Activated T-helper 1 cell treated with anti-CD3 and anti-CD28 coated beads, Interleukin-12 subunit alpha, Interleukin-12 subunit beta, Interleukin-2, Interleukin-4 antibody, amounts not matched to agents 30 ng/mL and 10 ng/mL and 1 ng/mL, durations not matched to agents 14 hours and 24 hours and 36 hours (primary cell): ENCODE measurements at places on chromosomes 3 and 15. TPM values are rescaled to one million over a fixed set of nuclear protein-coding genes. Genes with fewer than 3 reads are reported as not detected.

GRCh38 chr3:144241404-144241803 is 269.8 kb downstream of the DIPK2A start:
- no peaks in the 10 kb centered on the region for H3K27me3 ChIP-seq
- no peaks in the 10 kb centered on the region for H3K36me3 ChIP-seq
- DNase-seq = no peak
- H3K4me3 ChIP-seq = no peak overlapping the region
- no peak overlapping the region for H3K27ac ChIP-seq
- no peaks in the 10 kb centered on the region for H3K4me1 ChIP-seq

XIRP1 gene
- total RNA-seq = 2.4 and 3.0 TPM in 2 replicates

GRCh38 chr3:60046210-60046609 is 996.4 kb upstream of the CFAP20DC start:
- DNase-seq = no peak
- H3K4me1 ChIP-seq = peaks cover 76% of the 10 kb centered on the region
- no peak overlapping the region for H3K4me3 ChIP-seq

GRCh38 chr15:57727031-57727430 is 20.5 kb downstream of the POLR2M start:
- H3K4me3 ChIP-seq = no peak overlapping the region
- peaks cover 5% of the 10 kb centered on the region for H3K36me3 ChIP-seq
- no peaks in the 10 kb centered on the region for H3K27me3 ChIP-seq
- H3K27ac ChIP-seq = no peak overlapping the region
- no peak for DNase-seq
- no peaks in the 10 kb centered on the region for H3K4me1 ChIP-seq

- H3K27me3 ChIP-seq = peaks cover 2% of the 10 kb centered on the region
- DNase-seq = no peak
- H3K27ac ChIP-seq = no peak overlapping the region
- H3K36me3 ChIP-seq = no peaks in the 10 kb centered on the region
- H3K4me3 ChIP-seq = no peak overlapping the region
These were observed 265.5 kb downstream of the RORA start for GRCh38 chr15:60963557-60963956.

GRCh38 chr3:127982155-127982554 is 67.1 kb downstream of the KBTBD12 start:
- DNase-seq = no peak
- no peaks in the 10 kb centered on the region for H3K4me1 ChIP-seq
- H3K27me3 ChIP-seq = peaks cover 17% of the 10 kb centered on the region
- H3K4me3 ChIP-seq = no peak overlapping the region

LYZL4 gene
- total RNA-seq = not detected in 2 replicates

DNA sequence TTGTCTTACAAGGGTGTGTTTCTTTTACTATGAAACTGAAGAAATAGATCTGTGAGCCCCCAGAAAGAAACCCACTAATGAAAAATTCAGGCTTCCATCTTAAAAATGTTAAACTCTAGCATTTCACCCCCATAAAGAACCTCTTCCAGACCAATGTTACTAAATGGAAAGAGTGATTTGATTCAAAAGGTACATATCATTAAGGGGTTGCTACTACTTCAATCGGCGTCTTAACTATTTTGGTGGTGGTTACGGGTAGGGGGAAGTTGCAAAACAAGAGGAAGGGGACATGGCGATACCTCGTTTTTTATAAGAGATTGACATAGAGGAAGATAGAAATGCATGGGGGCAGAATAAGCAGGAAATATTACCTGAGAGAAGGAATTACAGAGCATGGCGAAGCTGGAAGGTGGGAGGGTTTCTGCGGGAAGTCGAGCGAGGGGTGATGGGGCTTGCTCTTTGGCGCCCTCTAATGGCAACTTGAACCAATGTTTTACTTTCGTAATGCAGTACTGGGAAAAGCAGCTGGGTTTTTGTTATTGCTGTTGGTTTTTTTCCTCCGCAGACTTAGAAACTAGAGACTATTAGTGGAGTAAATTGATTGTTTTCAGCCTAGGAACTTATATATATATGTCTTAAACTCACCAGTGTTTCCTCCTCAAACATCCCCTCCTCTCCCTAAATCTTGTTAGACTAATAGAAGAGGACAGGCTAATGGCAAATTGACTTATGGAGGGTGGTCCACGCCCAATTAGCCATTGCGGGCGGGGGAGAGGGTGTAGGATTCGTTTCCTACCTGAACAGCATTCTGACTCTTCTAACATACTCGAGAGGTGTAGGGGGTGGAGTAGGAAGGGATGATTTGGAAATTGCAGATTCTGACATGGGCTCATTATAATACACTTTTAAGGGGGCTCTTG is 11.3 kb upstream of the SOX2 start:
- peak overlapping the region; percentile 25 for H3K4me3 ChIP-seq
- H3K27ac ChIP-seq = peak overlapping the region; percentile 9
- peaks cover 21% of the 10 kb centered on the region for H3K4me1 ChIP-seq

DNA sequence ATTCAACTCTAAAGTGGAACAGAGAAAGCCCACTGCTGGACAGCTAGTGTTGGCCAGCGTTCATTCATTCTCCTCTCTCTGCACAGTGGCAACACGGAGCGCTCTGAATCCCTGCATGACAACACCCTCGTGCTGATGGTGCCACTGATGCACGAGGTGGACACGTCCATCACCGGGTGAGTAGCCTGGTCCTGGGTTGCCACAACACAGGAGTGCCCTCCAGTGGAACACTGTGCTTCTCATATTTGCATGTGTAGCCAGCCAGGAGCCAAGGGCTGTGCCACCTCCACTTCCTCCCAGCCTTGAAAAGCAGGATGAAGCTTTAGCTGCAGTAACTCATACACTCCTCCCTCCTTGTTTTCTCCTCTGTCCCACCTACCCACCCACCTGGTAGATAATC is 120.0 kb upstream of the CTDSPL start:
- peaks cover 15% of the 10 kb centered on the region for H3K27me3 ChIP-seq
- H3K27ac ChIP-seq = no peak overlapping the region
- H3K4me3 ChIP-seq = no peak overlapping the region
- no peaks in the 10 kb centered on the region for H3K36me3 ChIP-seq
- no peaks in the 10 kb centered on the region for H3K4me1 ChIP-seq

DNA sequence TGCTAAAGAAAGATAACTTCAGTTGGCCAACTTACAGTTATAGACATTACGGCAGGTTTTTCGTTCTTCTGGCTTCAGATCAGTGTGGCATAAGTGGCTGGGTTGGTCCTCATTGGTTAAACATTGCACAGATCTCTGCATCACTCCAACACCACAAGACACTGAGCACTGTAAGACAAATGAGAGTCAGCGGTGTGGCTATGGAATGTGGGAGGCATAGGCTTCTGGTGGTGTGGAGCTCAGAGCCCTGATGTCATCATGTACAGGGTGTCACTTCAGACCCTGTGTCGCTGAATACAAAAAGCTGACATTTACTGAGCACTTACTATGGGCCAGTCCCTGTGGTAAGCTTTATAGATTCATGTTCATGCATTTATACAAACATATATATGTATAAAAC is 146.0 kb downstream of the ADAMTS9 start:
- H3K4me1 ChIP-seq = no peaks in the 10 kb centered on the region
- no peak overlapping the region for H3K4me3 ChIP-seq
- no peaks in the 10 kb centered on the region for H3K36me3 ChIP-seq
- no peak overlapping the region for H3K27ac ChIP-seq

- H3K36me3 ChIP-seq = peaks cover 23% of the 10 kb centered on the region
- no peak overlapping the region for H3K27ac ChIP-seq
- H3K27me3 ChIP-seq = no peaks in the 10 kb centered on the region
- DNase-seq = no peak
These were observed 2.1 kb downstream of the CCDC51 start for GRCh38 chr3:48437812-48438211.

DNA sequence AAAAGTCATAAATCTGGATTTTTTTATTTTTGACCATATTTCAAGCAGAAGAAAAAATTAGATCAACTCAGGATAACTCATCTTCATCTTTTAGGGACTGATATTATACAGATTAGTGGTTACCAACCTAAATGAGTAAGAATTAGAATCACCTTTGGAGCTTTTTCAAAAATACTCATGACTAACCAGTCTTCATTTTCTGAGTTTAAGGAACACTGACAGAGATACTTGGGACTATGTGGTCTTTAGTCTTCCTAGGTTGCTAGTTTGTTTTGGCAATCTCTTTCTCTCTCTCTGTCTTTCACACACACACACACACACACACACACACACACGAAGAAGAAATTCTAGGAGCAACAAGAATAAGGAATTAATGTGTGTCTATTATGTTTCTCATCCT is 50.1 kb downstream of the TMOD3 start:
- peaks cover 11% of the 10 kb centered on the region for H3K4me1 ChIP-seq
- peaks cover 25% of the 10 kb centered on the region for H3K36me3 ChIP-seq
- H3K27me3 ChIP-seq = no peaks in the 10 kb centered on the region

TLR9 gene
- 0.47 TPM in 1 of 2 replicates, not detected in the other for total RNA-seq

ADAMTS17 gene
- total RNA-seq = 0.83 and 1.3 TPM in 2 replicates

GRCh38 chr3:63706321-63707085 is 54.0 kb downstream of the SNTN start:
- no peak overlapping the region for H3K4me3 ChIP-seq
- no peak overlapping the region for H3K27ac ChIP-seq
- no peak for DNase-seq
- no peaks in the 10 kb centered on the region for H3K27me3 ChIP-seq
- H3K4me1 ChIP-seq = no peaks in the 10 kb centered on the region

GRCh38 chr3:46607603-46608028 is 4.7 kb upstream of the FAM240A start:
- DNase-seq = no peak
- H3K27me3 ChIP-seq = peaks cover 17% of the 10 kb centered on the region
- H3K4me1 ChIP-seq = no peaks in the 10 kb centered on the region
- no peak overlapping the region for H3K4me3 ChIP-seq
- no peak overlapping the region for H3K27ac ChIP-seq

DNA sequence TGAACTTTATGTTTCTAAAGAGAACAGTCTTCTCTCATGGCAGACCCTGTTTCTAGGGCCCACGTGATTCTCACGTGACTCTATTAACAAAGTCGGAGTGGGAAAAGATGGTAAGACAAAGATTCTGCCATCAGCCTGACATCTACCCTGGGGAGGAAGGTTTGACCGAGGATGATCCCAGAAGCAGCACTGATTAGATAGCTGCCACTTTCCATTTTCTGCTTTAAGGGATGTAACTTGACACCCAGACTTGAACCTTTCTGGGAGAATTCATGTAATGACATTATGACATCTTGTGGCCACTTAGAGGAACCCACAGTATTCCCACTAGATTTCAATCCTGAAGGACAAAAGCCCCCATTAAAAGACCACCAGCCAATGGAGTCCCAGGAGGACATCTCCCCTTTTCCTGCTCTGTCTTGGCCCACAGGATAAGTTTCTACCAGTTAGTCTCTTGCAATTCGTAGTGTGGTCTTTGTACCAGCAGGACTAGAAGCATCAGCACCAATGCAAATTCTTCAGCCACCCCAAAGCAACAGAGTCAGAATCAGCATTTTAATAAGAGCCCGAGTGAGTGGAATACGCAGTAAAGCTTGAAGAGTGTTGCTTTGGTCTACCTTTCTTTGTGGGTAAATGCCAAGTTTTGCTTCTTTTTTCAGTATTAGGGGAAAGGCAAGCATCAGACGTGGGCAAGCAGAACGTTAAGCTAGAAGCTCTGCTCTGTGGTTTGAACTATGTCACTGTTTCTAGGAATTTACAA is 480.5 kb upstream of the PROK2 start:
- peaks cover 48% of the 10 kb centered on the region for H3K4me1 ChIP-seq
- no peak overlapping the region for H3K4me3 ChIP-seq
- no peaks in the 10 kb centered on the region for H3K27me3 ChIP-seq
- peaks cover 2% of the 10 kb centered on the region for H3K36me3 ChIP-seq
- DNase-seq = no peak

DNA sequence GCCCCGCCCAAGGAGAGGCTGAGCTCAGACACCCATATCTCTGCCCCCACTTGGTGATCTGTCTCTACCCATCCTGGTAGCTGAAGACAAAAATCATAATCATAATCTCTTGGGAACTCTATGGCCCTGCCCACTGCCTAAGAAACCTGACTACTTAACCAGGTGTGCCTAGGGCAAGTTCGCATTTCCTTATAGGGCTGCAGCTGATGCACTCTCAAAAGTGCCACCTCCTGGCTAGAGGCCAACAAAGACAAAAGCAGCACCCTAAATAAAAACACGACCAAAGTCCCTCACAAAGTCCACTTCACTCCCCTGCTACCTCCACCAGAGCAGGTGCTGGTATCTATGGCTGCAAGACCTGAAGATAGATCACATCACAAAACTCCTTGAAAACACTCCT is 250.4 kb upstream of the SLITRK3 start:
- H3K4me3 ChIP-seq = no peak overlapping the region
- H3K4me1 ChIP-seq = no peaks in the 10 kb centered on the region
- H3K27ac ChIP-seq = no peak overlapping the region
- no peaks in the 10 kb centered on the region for H3K27me3 ChIP-seq
- H3K36me3 ChIP-seq = no peaks in the 10 kb centered on the region
- DNase-seq = no peak

DNA sequence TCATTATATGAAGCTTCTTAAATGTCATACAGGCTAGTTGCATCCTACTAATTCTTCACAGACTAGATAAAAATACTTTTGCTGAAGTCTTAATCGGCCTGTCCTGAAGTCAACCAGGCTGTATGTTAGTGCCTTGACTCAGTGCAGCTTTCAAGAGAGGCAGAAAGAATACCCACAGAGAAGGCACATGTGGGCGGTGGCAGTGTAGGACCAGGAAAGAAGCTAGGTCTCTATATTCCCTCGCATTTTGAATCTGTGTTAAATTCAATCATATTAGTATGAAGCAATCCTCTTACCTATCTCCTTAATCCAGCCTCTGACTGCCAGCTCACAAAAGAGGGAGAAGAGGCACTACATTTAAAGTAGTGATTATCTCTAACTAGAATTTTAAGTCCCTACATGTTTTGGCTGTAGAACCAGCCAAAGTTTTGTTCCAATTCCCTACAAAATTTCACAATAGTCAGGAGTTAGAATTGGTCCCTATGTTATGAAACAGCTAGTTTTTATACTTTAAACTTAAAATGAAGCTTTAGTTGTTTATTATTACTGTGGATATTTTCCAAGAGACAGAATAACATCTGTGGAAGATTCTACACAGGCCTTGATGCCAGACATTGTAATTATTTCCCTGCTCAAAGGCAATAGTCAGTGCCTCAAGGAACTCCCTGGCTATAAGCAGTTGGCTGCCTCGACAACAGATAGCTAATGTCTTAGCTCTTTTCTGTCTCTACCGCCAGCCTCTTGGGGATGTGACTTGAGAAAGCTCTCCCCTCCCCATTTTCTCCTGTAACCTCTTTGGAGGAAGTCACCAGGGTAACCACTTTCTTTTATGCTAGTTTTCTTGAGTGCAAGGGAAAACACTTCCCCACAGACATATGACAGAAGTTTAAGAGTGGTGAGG is 31.9 kb downstream of the CRTC3 start:
- peaks cover 29% of the 10 kb centered on the region for H3K36me3 ChIP-seq
- H3K27ac ChIP-seq = peak overlapping the region; percentile 84
- no peaks in the 10 kb centered on the region for H3K27me3 ChIP-seq

GPR87 gene
- total RNA-seq = 0.62 and 0.93 TPM in 2 replicates

GRCh38 chr3:88093266-88093665 is 34.2 kb downstream of the ZNF654 start:
- peaks cover 6% of the 10 kb centered on the region for H3K4me1 ChIP-seq
- no peak for DNase-seq
- peaks cover 67% of the 10 kb centered on the region for H3K36me3 ChIP-seq
- H3K27ac ChIP-seq = no peak overlapping the region
